ENCODE measurements at places on chromosomes 11 and 22. TPM values are rescaled to one million over a fixed set of nuclear protein-coding genes. Genes with fewer than 3 reads are reported as not detected.

DNA sequence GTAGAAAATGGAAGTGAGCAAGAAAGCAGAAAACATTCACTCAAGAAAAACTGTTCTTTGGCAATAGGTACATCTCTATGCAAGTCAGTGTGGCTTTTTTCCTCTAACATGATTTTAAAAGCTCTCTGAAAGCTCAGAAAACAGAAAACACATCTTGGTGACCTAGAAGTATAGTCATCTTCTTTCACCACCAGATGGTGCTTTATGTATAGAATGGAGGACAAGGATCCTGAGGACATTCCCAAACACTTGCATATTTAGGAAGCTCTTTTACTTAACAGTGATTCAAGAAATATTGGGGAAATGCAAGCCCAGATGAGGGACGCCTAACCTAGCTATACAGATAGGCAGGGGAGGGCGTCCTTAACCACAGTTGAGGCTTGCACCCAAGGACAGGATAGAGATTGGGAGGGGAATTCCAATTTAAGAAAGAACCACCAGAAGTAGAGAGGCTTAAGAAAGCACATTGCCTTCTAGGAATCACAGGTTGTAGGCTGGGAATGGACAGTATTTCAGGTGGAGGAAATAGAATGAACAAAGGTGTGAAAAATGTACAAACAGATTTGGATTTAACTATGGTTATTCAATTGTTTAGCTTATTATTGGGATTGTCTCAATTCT, 13.8 kb upstream of the CCDC81 start:
- H3K27ac ChIP-seq, result no peak overlapping the region
- DNase-seq, result peak; percentile 48
- no peaks in the 10 kb centered on the region for H3K36me3 ChIP-seq
- no peak overlapping the region for H3K4me3 ChIP-seq
- H3K27me3 ChIP-seq, result no peaks in the 10 kb centered on the region

- DNase-seq, result no peak
- no peaks in the 10 kb centered on the region for H3K36me3 ChIP-seq
- peaks cover 3% of the 10 kb centered on the region for H3K4me1 ChIP-seq
- no peaks in the 10 kb centered on the region for H3K27me3 ChIP-seq
- no peak overlapping the region for H3K4me3 ChIP-seq
- H3K27ac ChIP-seq, result no peak overlapping the region
Observed at GRCh38 chr22:37243402-37244113, 511 bp downstream of the RAC2 start.

FZD4 gene
- total RNA-seq, result 5.8 TPM

MMP10 gene
- total RNA-seq, result not detected

CHST1 gene
- total RNA-seq, result not detected

Measured in neural progenitor cell (in vitro differentiated cells).